ENCODE measurements at places on chromosomes 7 and 10. TPM values are rescaled to one million over a fixed set of nuclear protein-coding genes. Genes with fewer than 3 reads are reported as not detected.

Gene UCMA
- not detected for total RNA-seq

Gene TMEM184A
- 2.3 TPM for total RNA-seq

Gene STRIP2
- total RNA-seq = 3.7 TPM

Gene HGF
- 75.8 TPM for total RNA-seq

Gene SKAP2
- total RNA-seq = 55.7 TPM

- no peak for DNase-seq
Observed at GRCh38 chr10:121531076-121531829, 67.0 kb downstream of the FGFR2 start.

GRCh38 chr7:79258826-79259225 is 194.6 kb downstream of the MAGI2 start:
- DNase-seq = no peak

GRCh38 chr7:99106821-99107241 is 37.1 kb downstream of the SMURF1 start:
- no peak for DNase-seq

GRCh38 chr7:149741629-149742028 is 31.8 kb downstream of the ZNF467 start:
- DNase-seq = peak; percentile 43
